ENCODE measurements at places on chromosomes 13 and 19. TPM values are rescaled to one million over a fixed set of nuclear protein-coding genes. Genes with fewer than 3 reads are reported as not detected.

AP1M2 gene
- 0.21 TPM for total RNA-seq

GRCh38 chr19:47152632-47153031 is 22.0 kb downstream of the SAE1 start:
- no peak overlapping the region for H3K27ac ChIP-seq
- peaks cover 28% of the 10 kb centered on the region for H3K36me3 ChIP-seq
- DNase-seq = no peak
- no peak overlapping the region for H3K4me3 ChIP-seq
- H3K27me3 ChIP-seq = no peaks in the 10 kb centered on the region
- peaks cover 16% of the 10 kb centered on the region for H3K4me1 ChIP-seq

DNA sequence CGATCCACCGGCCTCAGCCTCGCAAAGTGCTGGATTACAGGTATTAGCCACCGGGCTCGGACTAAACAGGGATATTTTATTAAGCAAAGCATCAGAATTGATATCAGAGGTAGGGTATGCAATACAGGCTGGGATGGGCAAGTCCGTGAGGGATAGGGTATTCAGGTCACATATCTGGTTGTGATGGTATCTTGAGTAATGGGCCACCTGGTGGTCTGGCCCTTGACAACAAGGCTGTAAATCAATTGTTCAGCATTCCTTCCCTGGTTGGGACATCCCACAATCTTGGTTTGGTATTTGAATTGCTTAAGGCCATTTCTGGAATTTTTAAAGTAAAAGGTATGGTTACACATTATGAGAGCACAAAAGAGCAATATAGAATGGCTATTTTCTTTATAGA is 1588.0 kb downstream of the SLITRK1 start:
- no peak overlapping the region for H3K4me3 ChIP-seq
- H3K36me3 ChIP-seq = no peaks in the 10 kb centered on the region
- no peaks in the 10 kb centered on the region for H3K4me1 ChIP-seq
- H3K27me3 ChIP-seq = no peaks in the 10 kb centered on the region
- no peak overlapping the region for H3K27ac ChIP-seq

- H3K4me3 ChIP-seq = no peak overlapping the region
- no peaks in the 10 kb centered on the region for H3K4me1 ChIP-seq
- peaks cover 1% of the 10 kb centered on the region for H3K27me3 ChIP-seq
Measured at GRCh38 chr13:44416744-44417143, 43.1 kb downstream of the SERP2 start.

- DNase-seq = no peak
- H3K27ac ChIP-seq = peak overlapping the region; percentile 61
- H3K27me3 ChIP-seq = no peaks in the 10 kb centered on the region
- H3K4me3 ChIP-seq = peak overlapping the region; percentile 55
Measured at GRCh38 chr13:33106656-33107360, 90.6 kb downstream of the KL start.

GRCh38 chr19:18999016-18999758 is 34.1 kb downstream of the SUGP2 start:
- no peaks in the 10 kb centered on the region for H3K4me1 ChIP-seq
- no peaks in the 10 kb centered on the region for H3K27me3 ChIP-seq
- H3K36me3 ChIP-seq = peaks cover 39% of the 10 kb centered on the region
- DNase-seq = no peak
- H3K4me3 ChIP-seq = no peak overlapping the region
- H3K27ac ChIP-seq = no peak overlapping the region

All from GM12878 (cell line).